ENCODE measurements at places on chromosomes 12 and 14. TPM values are rescaled to one million over a fixed set of nuclear protein-coding genes. Genes with fewer than 3 reads are reported as not detected.
A peak's percentile ranks its signal among the peaks of the same experiment; 100 is the strongest.

GRCh38 chr12:100164153-100164704 lies 21.6 kb upstream of the BLTP3B start:
- H3K27ac ChIP-seq = no peak overlapping the region
- no peaks in the 10 kb centered on the region for H3K27me3 ChIP-seq
- H3K4me3 ChIP-seq = peak overlapping the region; percentile 46
- DNase-seq = no peak
- no peaks in the 10 kb centered on the region for H3K4me1 ChIP-seq

The TPPP2 gene
- polyA plus RNA-seq = not detected

DNA sequence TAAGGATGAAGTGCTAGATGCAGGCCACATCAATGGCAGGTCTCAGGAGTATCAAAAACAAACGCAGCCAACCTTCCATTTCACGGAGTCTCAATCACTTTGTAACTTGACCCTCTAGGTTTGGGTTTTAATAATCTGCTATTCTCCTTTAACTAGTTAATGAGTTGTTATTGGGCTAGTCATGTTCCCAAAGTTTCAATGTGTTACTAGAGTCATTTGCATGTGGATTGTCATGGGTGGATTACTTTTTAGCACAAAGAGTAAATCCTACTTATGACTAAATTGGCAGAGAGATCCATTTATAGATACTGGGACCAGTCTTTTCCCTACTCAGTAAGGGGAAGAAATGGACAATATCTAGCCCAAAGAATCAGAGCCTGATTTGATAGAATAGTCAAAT lies 151.0 kb downstream of the BCAT1 start:
- H3K27me3 ChIP-seq = no peaks in the 10 kb centered on the region
- no peaks in the 10 kb centered on the region for H3K36me3 ChIP-seq
- no peak overlapping the region for H3K4me3 ChIP-seq
- no peak for DNase-seq

- H3K4me3 ChIP-seq = no peak overlapping the region
- peaks cover 8% of the 10 kb centered on the region for H3K36me3 ChIP-seq
- DNase-seq = no peak
- H3K27me3 ChIP-seq = no peaks in the 10 kb centered on the region
- no peak overlapping the region for H3K27ac ChIP-seq
Measured at GRCh38 chr12:120169946-120170345, 24.6 kb downstream of the GCN1 start.

GRCh38 chr14:24692382-24693352 lies 58.7 kb upstream of the GZMB start:
- H3K27ac ChIP-seq = no peak overlapping the region
- H3K36me3 ChIP-seq = no peaks in the 10 kb centered on the region
- DNase-seq = no peak
- no peaks in the 10 kb centered on the region for H3K4me1 ChIP-seq
- H3K27me3 ChIP-seq = no peaks in the 10 kb centered on the region
- no peak overlapping the region for H3K4me3 ChIP-seq

DNA sequence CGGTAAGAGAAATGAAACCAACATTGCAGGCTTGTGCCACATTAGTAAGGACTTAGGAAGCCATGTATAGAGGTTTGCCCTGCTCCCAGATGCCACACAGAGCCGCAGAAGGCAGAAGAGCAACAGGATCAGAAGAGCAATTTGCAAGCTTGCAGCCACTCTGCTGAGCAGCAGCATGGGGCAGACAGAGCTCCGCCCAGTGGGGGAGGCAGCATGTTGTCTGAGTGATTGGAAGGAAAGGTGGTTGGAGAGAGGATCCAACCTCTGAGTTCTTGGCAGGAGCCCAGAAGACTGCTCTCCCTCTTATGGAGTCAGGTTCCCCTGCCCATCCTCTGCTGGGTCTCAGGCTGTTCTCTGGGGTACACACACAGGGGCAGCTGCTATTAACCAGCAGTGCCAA lies 2.3 kb upstream of the KRT6A start:
- no peak overlapping the region for H3K27ac ChIP-seq
- no peak overlapping the region for H3K4me3 ChIP-seq
- no peak for DNase-seq
- no peaks in the 10 kb centered on the region for H3K4me1 ChIP-seq
- no peaks in the 10 kb centered on the region for H3K27me3 ChIP-seq

DNA sequence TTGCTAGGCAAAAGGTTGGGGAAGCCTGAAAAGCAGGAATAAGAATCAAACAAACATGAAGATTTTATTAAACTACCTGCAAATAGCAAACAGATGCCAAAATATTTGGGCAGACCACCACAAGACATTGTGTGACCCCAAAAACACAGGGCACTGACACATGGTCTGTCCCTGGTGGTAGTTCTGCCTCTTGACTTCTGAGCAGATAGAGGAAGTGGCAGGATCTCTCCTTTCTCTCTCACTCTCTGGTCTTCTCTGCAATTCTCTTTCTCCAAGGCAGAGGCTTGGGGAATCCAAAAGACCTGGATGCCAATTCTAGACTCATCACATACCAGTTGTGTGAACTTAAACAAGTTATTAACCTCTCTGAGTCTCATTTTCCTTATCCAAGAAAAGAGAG lies 4.3 kb upstream of the PTGDR start:
- DNase-seq = no peak
- no peak overlapping the region for H3K27ac ChIP-seq
- H3K4me3 ChIP-seq = no peak overlapping the region
- no peaks in the 10 kb centered on the region for H3K4me1 ChIP-seq
- H3K36me3 ChIP-seq = no peaks in the 10 kb centered on the region
- H3K27me3 ChIP-seq = peaks cover 14% of the 10 kb centered on the region

DNA sequence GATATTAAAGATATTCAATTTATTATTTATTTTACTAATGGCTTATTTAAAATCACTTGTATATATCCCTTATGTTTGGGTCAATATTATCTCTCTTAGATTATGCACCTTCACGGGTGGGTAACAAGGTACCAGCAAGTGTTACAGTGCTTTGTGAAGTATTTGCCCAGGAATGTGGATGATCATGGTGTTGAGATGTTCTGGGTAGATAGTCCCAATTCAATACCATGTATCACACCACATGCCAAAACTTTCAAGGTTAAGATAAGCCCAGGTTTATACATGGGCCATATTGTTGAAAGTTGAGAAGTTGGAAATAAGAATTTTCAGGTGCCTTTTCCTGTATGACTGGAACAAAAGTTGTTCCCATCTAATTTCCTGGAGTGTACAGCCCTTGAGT lies 131.3 kb upstream of the RASSF8 start:
- peaks cover 16% of the 10 kb centered on the region for H3K4me1 ChIP-seq
- no peak for DNase-seq
- H3K4me3 ChIP-seq = no peak overlapping the region
- H3K27ac ChIP-seq = no peak overlapping the region
- H3K27me3 ChIP-seq = no peaks in the 10 kb centered on the region

The USP44 gene
- polyA plus RNA-seq = 7.0 TPM

DNA sequence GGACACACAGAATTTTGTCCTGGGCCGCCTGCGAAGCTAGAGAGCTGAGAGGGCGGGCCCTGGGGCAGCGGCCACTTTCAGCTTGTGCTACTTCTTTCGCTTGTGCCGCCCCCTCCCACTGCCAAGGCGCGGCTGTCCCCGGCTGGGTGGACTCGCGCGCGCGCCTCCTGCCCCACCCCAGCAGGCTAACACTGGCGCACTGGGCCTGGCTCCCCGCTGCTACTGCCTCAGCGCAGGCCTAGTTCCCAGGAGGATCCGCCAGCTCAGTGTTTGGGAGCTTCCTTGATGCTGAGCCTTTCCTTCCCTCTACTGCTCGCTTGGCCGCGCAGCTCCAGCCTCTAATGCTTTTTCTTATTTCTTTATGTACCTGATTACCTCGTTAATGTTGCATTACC lies 27.4 kb upstream of the METAP2 start:
- H3K4me1 ChIP-seq = no peaks in the 10 kb centered on the region
- no peaks in the 10 kb centered on the region for H3K36me3 ChIP-seq
- H3K4me3 ChIP-seq = peak overlapping the region; percentile 7

The ASB2 gene
- polyA plus RNA-seq = 1.5 TPM

The SERPINA3 gene
- polyA plus RNA-seq = 0.05 TPM

DNA sequence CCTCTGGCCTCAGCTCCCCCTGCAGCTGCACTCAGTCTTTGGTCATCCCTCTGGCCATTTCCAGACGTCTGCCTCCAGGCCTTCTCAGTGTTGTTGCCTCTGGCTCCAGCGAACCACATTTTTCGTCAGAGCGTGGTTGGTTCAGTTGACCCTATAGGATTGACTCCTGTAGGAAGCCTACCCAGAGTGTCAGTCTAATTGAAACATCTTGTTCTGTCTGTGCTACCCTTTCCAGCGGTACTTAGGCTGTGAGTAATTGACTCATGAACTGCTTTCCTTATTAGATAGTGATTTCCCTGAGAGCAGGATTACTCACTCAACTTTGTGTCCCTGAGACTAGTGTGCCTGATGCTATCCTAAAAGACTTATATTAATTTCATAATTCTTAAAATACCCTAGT lies 373.2 kb downstream of the ATP23 start:
- H3K4me1 ChIP-seq = peaks cover 6% of the 10 kb centered on the region
- H3K4me3 ChIP-seq = no peak overlapping the region
- H3K27me3 ChIP-seq = no peaks in the 10 kb centered on the region
- H3K36me3 ChIP-seq = peaks cover 2% of the 10 kb centered on the region
- no peak overlapping the region for H3K27ac ChIP-seq

The CLEC4D gene
- not detected for polyA plus RNA-seq

The TMEM120B gene
- 8.6 TPM for polyA plus RNA-seq

The UNC79 gene
- 0.01 TPM for polyA plus RNA-seq

GRCh38 chr14:68654471-68654941 lies 138.4 kb downstream of the ZFP36L1 start:
- DNase-seq = peak; percentile 39
- no peak overlapping the region for H3K4me3 ChIP-seq
- H3K4me1 ChIP-seq = peaks cover 26% of the 10 kb centered on the region
- no peaks in the 10 kb centered on the region for H3K36me3 ChIP-seq

The TAS2R46 gene
- not detected for polyA plus RNA-seq

The SLC5A8 gene
- not detected for polyA plus RNA-seq

- no peaks in the 10 kb centered on the region for H3K36me3 ChIP-seq
- no peaks in the 10 kb centered on the region for H3K4me1 ChIP-seq
- DNase-seq = peak; percentile 15
- no peak within 1 kb of the TSS for H3K27ac ChIP-seq
Measured at GRCh38 chr12:103495469-103496456, at the start of gene C12orf42. Gene C12orf42 (minus strand): TSS chr12:103495968. CDS start chr12:103478426, 17,542 bp downstream.

- H3K4me1 ChIP-seq = no peaks in the 10 kb centered on the region
- no peak overlapping the region for H3K4me3 ChIP-seq
- H3K36me3 ChIP-seq = no peaks in the 10 kb centered on the region
- H3K27me3 ChIP-seq = no peaks in the 10 kb centered on the region
Measured at GRCh38 chr12:69170293-69170692, 69.1 kb upstream of the CPSF6 start.

DNA sequence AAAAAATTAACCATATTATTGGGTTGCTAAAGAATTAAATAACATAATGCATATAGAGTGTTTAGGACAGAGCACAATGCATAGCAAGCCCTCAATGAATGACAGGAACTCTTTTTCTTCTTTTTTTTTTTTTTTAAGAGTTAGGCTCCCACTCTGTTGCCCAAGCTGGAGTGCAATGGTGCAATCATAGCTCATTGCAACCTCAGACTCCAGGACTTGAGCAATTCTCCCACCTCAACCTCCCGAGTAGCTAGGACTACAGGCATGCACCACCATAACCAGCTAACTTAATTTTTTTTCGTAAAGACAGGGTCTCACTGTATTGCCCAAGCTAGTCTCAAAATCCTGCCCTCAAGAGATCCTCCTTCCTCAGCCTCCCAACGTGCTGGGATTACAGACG lies 20.5 kb upstream of the MTERF2 start:
- H3K27me3 ChIP-seq = no peaks in the 10 kb centered on the region
- no peaks in the 10 kb centered on the region for H3K36me3 ChIP-seq
- no peaks in the 10 kb centered on the region for H3K4me1 ChIP-seq
- no peak for DNase-seq

- no peak overlapping the region for H3K27ac ChIP-seq
- DNase-seq = no peak
- no peaks in the 10 kb centered on the region for H3K27me3 ChIP-seq
- no peak overlapping the region for H3K4me3 ChIP-seq
- H3K36me3 ChIP-seq = no peaks in the 10 kb centered on the region
Measured at GRCh38 chr12:14086838-14087237, 105.4 kb upstream of the GRIN2B start.

DNA sequence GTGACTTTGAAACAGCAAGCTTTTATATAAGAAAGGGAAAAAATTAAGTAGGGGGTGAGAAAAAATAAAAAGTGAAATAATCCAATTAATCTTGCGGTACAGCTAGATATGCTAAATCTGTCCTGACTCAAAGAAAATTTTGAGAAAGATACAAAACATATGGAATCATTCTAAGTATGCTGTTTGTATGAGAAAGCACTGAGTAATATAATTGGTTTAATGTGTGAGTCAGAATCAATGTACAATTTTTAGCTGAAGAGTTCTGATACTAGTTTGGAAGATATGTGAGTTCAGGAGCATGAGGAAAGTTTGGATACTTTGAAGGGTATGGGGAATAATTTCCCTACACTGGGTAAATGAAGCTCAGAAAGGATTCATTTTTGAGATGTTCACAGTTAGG lies 190.9 kb upstream of the RASSF8 start:
- H3K27me3 ChIP-seq = no peaks in the 10 kb centered on the region
- DNase-seq = peak; percentile 74
- H3K27ac ChIP-seq = no peak overlapping the region
- H3K4me1 ChIP-seq = peaks cover 8% of the 10 kb centered on the region

DNA sequence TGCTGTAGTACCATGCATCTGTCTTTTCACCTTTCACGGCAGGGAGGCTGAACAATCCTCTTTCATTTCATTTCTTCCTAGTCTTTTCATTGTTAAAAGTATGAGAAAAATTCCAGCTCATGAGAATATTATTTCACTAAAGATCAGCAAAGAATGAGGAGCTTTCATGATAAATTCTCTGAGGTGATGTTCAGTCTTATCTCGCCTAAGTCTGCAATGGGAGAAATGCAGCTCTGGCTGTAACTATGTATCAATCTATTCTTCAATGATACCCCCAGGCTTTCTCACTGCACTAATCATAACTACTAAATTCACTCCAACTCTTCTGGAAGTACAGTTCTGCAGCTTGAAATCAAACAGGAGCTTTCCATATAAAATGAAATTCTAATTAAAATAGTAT lies 15.7 kb downstream of the FOXG1 start:
- H3K4me1 ChIP-seq = no peaks in the 10 kb centered on the region
- DNase-seq = no peak
- H3K27ac ChIP-seq = no peak overlapping the region
- no peak overlapping the region for H3K4me3 ChIP-seq
- peaks cover 34% of the 10 kb centered on the region for H3K27me3 ChIP-seq

DNA sequence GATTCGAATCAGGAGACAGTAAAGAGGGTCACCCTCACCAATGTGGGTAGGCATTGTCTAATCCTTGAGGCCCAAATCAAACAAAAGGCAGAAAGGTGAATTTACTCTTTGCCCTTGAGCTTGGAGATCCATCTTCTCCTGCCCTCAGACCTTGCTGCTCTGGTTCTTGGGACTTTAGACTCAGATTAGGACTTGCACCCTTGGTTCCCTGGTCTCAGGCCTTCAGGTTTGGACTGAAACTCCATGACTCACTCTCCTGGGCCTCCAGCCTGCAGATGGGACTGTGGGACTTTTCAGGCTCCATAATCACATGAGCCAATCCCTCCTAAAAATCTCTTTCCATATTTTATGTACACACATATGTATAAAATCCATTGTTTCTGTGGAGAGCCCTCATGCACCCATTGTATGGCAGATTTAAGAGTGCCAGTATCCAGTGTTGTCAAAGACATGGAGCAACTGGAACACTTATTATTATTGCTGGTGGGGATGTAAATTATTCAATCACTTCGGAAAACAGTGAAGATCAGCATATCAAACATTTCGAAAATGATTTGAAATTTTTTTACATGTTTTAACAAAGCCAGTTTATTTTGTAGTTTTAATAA lies 48.7 kb downstream of the EID3 start:
- H3K4me1 ChIP-seq = no peaks in the 10 kb centered on the region
- no peak overlapping the region for H3K27ac ChIP-seq
- no peak overlapping the region for H3K4me3 ChIP-seq
- H3K36me3 ChIP-seq = peaks cover 25% of the 10 kb centered on the region
- peak; percentile 45 for DNase-seq
- no peaks in the 10 kb centered on the region for H3K27me3 ChIP-seq
